Bone marrow (tissue), 2 donors: ENCODE measurements at places on chromosomes 16 and 17.

DNA sequence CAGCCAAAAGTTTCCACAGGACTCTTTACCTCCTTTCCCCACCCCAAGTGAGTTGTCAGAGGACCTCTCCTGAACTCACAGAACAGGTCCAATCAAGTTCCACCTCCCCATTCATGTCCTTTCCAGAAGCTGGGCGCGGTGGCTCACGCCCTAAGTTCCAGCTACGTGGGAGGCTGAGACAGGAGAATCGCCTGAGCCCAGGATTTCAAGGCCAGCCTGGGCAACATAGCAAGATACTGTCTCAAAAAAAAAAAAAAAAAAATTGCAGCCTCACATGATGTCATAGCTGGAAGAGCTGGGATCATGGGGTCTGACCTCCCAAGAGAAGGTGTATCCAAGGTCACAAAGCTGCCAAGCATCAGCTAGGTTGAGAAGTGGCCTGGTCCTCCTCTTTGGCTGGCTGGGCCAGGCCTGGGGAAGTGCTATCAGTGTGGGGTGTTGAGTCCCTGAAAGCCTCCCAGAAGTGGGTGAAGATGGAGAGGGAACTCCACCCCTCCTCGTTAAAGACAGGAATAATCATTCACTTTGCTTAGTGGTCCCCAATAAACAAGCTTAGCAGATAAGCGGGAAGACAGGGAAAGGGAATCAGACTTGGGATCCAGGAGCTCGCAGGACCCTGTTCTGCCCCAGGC, 5.5 kb upstream of the MNT start:
- no peak for DNase-seq

- no peak for DNase-seq
These were observed 72.9 kb downstream of the MRM1 start for GRCh38 chr17:36674278-36674650.

- DNase-seq, result no peak
These were observed 95.2 kb downstream of the ZDHHC7 start for GRCh38 chr16:84916178-84916577.

DNA sequence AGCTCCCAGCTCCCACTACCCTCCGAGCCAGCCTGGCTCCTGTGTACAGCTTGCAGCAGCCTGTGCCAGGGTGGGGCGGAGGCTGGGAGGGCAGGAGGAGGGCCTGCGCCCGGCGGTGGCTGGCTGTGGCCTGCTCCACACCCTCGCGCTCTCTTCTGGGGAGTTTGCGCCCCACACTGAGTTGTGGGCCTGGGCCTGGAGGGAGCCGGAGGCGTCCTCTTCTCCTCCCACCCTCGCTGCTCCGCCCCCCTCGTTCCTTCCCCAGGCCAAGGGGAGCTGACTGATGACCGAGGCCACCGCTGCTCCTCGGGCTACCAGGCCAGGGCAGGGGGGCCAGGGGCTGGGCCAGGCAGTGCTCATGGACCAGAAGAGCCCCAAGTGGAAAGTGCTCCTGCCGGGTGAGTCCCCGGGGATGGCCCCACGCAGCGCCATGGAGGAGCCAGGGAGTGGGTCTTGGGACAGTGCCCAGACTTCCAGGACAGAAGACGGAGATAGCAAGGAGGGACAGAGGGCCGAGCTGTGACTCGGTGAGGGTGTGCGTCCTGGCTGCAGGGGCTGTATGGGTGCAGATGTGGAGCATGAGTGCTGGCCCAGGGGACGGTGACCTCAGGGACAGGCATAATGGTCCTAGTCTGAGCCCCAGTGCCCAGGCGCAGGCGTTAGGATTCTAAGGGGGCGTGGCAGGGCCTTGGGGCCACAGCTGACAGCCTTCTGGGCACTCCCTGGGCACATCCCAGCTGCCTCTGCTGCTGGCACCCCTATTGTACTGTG, 242.1 kb upstream of the GSE1 start:
- no peak for DNase-seq

GRCh38 chr16:71648921-71649320, 22.9 kb downstream of the MARVELD3 start:
- DNase-seq, result no peak

DNA sequence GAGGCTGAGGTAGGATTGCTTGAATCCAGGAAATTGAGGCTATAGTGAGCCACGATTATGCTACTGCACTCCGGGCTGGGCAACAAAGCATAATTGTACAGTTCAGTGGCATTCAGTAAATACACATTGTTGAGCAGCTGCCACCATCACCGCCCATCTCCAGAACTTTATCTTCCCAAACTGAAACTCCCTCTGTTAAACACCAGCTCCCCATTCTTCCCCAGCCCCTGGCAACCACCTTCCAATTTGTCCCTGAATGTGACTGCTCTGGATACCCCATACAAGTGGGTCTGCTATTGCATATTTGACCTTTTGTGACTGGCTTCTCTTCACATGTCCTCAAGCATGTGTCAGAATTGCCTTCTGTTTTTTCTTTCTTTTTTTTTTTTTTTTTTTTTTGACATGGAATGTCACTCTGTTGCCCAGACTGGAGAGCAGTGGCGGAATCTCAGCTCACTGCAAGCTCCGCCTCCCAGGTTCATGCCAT, 2.9 kb downstream of the RPL38 start:
- DNase-seq, result no peak

GRCh38 chr16:82459580-82460256, 167.1 kb upstream of the CDH13 start:
- DNase-seq, result no peak

GRCh38 chr16:57892447-57893096, 78.4 kb downstream of the CNGB1 start:
- DNase-seq, result no peak

- no peak for DNase-seq
These were observed 6.2 kb downstream of the PHOSPHO1 start for GRCh38 chr17:49224198-49224996.
